A172 (cell line): ENCODE measurements at places on chromosomes 7 and 10. TPM values are rescaled to one million over a fixed set of nuclear protein-coding genes. Genes with fewer than 3 reads are reported as not detected.

DNA sequence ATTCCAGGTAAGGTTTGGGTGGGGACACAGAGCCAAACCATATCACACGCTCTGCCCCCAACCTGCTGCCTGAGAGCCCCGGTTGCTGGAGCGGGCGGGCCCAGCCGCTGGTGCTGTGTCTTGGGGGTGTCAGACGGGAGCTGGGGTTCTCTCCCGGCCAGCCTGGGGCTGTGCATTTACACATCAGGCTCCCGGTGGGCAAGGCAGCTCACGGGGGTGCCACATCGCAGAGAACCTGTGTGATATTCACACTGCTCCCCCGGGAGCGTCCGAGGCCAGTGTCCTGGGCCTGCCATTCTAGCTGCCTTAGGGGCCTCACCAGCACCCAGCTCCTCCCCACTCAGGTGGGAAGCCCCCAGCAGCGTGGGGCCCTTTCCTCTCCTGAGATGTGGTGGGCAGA lies 35.6 kb upstream of the ADGRA1 start:
- no peak for DNase-seq

DNA sequence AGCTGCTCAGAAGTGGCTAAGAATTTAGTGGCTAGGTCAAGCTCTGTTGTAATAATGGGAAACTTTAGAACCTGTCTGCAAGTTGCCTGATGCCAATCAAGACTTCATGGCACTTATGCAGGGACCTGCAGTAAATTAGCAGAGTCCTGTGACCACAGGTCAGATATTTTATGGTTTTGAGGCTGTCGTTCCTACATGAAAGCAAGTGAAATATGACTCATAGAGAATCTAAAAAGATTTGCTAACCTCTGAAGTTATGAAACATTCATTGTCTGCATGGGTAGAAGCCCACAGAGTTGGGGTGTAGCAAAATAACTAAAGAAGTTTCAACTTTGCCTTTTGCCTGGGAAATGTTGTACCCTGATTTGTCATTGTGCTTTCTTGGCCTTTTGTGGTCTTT lies 32.3 kb downstream of the SLC39A12 start:
- peak; percentile 65 for DNase-seq

DNA sequence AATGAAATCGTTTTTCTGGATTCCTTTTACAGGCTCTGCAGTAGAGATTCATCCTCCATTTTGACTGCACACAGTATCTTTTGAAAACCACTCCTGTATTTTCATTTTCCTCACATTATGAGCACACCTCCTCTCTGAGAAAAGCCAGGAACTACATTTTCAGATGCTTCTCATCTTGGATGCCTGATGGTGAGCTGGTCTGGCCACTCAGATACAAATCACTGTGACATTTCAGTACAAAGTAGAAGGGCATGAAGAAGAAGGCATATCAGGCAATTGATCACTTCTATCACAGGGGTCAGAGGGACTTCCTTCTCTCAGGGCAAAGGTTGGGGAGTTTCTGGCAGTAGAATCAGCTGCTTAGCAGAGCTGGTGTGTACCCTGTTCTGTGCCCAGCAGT lies 192.0 kb upstream of the POM121L12 start:
- DNase-seq: no peak

Gene AKR1D1
- not detected in 2 replicates for total RNA-seq

DNA sequence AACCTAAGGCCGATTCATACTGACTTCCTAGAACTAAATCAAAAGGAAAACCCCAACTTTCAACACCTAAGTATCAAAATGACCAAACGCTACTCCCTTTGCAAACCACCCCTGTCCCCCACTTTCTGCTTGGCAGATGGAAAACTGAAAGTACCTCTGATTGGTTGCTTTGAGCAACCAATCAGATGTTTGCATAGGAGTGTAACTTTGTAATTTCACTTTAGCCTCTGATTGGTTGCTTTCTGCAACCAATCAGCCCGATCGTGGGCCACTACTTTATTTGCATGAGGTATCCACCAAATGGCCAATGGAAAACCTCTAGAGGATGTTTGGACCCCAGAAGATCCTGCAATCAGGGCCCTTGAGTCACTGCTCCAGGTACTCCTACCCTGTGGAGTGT lies 12.3 kb upstream of the SNX10 start:
- DNase-seq: peak; percentile 91

GRCh38 chr10:124588736-124589490 lies 127.3 kb downstream of the LHPP start:
- DNase-seq: peak; percentile 79

- no peak for DNase-seq
These were observed 107.2 kb upstream of the TCF7L2 start for GRCh38 chr10:112842832-112843360.

GRCh38 chr7:149524394-149524793 lies 26.8 kb upstream of the ZNF746 start:
- DNase-seq: no peak

DNA sequence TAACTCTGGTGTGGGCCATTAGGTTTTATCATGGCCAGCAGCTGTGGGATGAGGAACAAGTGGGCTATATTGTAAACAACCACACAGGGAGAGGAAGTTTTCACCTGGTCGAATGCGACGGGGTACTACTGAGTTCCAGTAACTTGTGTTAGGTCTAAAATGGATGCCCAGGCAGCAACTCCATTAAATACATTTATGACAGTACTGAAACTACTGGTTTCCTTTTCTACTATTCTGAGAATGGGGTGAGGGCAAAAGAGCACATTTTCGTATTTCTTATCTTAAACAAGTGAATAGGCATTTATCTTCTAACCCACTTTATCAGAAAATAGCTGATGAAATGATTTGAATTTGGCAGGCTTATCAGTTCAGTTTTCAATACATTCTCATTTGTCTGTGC lies 109.7 kb downstream of the C1GALT1 start:
- no peak for DNase-seq

Gene CHN2
- total RNA-seq: 2.3 and 5.5 TPM in 2 replicates

- no peak for DNase-seq
These were observed 8.3 kb upstream of the ZNF783 start for GRCh38 chr7:149253665-149254064.

DNA sequence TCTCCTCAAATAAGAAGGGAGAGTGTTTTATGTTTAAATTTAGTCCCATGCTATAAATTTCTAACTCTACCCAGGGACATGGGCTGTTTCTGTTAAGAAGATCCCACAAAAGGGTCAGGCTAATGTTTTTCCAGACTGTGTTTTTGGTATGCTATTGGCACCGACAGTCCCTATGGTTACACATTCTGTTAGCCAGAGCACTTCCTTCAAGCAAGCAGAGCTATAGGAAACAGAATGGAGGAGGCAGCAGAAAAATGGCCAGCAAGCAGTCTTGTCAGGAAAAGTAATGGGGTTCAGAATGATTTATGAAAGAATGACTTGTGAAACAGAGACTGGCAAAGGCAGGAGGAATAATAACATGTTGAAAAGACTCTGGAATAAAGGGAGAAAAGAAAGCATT lies 44.8 kb upstream of the PHYHIPL start:
- DNase-seq: no peak

DNA sequence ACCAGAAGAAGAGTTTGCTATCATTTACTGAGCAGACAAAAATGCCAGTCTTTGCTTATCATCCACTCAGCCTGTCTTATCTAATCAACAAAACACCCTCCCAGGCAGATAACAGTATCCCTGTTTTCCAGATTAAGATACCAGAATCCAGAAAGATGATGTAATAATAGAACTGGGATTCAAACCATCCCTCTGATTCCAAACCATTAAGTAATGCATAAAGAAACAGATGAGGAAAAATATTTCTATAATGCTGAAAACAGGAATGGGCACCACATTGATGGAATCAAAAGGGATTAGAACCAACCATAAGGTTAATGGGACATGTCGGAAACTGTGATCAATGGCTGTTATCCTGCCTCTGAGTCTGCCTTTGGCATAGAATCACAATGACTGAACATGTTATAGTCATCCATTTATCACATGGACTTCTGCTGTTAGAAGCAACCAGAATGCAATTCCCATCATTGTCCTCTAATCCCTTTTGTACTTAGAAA lies 92.1 kb upstream of the RSU1 start:
- DNase-seq: peak; percentile 11

DNA sequence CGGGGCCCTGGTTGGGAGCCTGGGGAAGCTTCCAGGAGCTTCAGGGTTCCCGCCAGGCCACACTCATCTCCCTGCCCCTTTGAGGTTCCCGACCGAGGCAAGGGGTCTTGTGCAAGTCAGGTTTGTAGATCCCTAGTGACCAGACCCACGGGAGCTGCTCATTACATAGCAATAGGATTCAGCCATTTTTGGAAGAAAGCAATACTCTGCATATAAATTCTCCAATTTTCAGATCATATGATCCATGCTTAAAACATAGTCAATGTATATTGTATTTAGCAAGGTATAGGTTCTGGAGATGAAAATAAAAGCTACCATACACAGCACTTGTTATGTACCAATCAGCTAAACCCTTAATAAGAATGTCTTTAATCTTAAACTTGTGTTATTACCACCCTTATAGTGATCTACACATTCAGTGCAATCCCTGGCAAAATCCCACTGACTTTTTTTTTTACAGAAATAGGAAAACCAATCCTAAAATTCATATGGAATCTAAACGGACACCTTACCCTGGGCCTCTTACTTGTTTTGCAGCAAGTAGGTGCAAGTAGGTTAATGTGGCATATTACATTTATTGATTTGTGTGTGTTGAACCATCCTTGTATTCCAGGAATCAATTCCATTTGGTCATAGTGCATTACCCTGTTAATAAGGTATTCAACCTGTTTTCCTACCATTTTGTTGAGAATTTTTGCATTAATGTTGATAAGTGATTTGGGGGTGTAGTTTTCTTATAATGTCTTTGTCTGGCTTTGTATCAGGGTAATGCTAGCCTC lies 13.8 kb upstream of the FKBP9 start:
- DNase-seq: no peak

Gene UCN3
- total RNA-seq: not detected in 2 replicates

- DNase-seq: no peak
These were observed 113.5 kb downstream of the ITGB8 start for GRCh38 chr7:20444030-20444800.

Gene CCSER2
- 39.9 and 40.7 TPM in 2 replicates for total RNA-seq

Gene SLC26A5
- total RNA-seq: not detected in 2 replicates

Gene GNAT3
- total RNA-seq: not detected in 2 replicates

GRCh38 chr10:3893901-3894563 lies 109.0 kb upstream of the KLF6 start:
- DNase-seq: no peak
